ENCODE measurements at places on chromosomes 6 and 20.

- DNase-seq, result no peak
Measured at GRCh38 chr6:100461278-100461916, 3.3 kb downstream of the SIM1 start.

GRCh38 chr20:1225783-1226654 is at the start of gene RAD21L1:
Gene RAD21L1 (plus strand): TSS chr20:1226044. CDS start chr20:1228454, 2,410 bp downstream.
- peak; percentile 87 for DNase-seq

GRCh38 chr6:37106982-37107491 is 62.9 kb upstream of the PIM1 start:
- no peak for DNase-seq

DNA sequence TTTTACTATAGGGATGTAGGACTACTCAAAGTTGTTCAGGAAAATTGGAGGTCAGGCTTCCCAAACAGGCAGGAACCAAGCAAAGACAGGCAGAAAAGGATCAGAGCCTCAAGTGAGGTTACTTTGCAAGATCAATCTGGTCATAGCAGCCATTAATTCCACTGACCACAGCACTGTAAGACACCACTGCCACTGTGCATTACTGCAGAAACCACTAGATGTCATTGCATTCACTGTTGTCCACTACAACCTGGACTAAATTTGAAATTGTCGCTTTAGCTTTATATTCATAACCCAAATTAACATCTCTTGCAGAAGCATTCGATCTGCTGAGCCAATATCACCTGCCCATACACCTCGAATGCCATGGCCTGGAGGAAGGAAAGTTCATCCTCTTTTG is 126.9 kb upstream of the UFL1 start:
- DNase-seq, result no peak

DNA sequence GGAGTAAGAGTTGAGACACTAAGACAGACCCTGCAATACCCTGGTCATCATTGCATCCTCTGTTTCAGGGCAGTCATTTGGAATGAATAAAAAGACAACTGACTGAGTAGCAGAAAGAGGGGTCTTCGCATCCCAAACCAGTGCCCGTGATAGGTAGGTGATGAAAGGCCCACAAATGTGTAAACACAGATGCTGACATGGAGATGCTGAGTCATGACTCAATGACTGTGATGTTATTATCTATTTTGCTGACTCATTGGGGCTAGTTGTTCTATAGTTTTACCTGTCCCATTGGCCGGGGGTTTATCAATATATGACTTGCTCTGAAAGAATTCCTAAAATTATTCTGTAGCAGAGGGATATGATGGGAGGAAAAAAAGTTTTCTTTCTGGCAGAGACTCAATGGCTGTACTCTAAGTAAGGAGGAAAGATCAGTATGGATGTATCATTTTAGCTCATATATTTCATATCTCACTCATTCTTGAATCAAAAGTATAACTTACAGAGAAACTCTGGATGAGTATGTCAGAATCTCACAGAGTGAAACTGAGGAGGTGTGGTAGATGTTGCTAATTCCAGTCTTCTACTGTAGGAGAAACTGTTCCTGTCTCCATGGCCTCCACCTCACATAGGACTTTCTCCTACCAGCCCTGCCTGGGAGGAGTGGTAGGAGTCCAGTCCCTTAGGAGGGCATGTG is 119.9 kb upstream of the PREP start:
- DNase-seq, result no peak

GRCh38 chr20:20369250-20370093 is 1.6 kb downstream of the INSM1 start:
- DNase-seq, result no peak

GRCh38 chr6:145841668-145842067 is 27.1 kb upstream of the FBXO30 start:
- no peak for DNase-seq

DNA sequence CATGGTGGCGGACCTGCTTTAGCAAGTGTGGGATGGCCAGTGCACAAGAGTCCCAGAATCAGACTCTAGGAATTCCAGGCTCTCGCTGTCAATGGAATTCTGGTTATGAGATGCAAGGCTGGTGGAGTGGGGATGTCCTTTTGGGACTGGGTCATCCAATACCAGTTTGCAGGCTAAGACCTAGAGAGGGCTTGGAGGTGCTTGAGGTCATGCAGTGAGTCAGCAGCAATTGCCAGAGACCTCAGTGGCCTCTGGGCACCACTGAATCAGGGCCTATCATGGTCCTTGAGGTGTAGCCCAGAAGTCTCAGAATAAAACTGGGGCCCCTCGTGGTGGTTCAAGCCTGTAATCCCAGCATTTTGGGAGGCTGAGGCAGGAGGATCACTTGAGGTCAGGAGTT is 1.4 kb upstream of the SCRT2 start:
- no peak for DNase-seq

- no peak for DNase-seq
Measured at GRCh38 chr6:156808287-156808686, 31.1 kb downstream of the ARID1B start.

DNA sequence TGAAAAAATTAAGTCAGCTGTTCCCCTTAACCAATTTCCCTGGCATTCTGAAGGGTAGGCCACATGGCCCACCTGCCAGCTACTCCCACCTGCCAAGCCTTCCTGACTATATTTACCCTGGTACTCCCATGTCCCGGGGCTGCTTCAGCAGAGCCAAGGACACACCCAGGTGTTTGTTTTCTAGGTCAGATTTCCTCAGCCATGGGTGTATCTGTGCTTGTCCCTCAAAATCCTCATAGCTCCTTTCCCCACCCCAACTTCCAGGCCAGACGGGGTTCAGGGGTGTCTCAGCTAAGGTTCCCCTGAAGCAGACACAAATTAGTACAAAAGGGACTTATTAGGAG is 139.4 kb upstream of the CDYL start:
- no peak for DNase-seq

- no peak for DNase-seq
Measured at GRCh38 chr6:137452333-137452894, 41.8 kb downstream of the OLIG3 start.

DNA sequence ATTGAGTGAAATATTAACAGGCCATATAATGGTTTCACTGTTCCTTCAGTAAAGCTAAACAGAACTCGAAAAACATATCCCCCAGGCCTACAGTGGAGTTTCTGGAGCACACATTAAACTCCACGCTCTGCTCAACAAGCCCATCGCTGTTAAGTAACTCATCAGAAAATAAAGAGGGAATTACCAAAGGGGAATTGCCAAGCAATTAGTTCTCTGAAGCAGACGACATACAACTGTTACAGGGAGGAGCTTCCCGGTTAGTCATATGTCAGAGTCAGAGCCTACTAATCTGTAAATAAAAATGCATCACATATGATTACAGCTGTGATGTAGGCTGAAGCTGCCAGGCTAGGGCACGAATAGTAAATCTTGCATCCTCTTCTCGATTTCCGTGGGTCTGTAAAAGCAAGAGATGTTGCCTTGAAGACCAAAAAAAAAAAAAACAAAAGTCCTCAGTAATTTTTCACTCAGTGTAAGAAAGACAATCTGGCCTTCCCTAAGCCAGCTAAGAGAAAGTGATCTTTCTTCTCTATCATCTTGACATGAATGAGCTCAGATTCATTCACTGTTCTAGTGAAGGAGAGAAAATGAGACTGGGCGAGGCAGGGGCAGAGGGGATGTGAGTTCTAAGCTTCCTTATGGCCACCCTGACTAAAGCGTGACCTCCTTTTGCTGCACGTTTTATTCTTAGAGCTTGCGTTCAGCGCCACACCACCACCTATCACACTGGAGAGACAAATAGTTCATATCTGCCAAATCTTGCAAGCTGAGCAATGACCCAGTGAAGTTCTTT is 13.8 kb downstream of the ATXN1 start:
- DNase-seq, result no peak

GRCh38 chr6:158762787-158763433 is 56.3 kb downstream of the EZR start:
- DNase-seq, result no peak

DNA sequence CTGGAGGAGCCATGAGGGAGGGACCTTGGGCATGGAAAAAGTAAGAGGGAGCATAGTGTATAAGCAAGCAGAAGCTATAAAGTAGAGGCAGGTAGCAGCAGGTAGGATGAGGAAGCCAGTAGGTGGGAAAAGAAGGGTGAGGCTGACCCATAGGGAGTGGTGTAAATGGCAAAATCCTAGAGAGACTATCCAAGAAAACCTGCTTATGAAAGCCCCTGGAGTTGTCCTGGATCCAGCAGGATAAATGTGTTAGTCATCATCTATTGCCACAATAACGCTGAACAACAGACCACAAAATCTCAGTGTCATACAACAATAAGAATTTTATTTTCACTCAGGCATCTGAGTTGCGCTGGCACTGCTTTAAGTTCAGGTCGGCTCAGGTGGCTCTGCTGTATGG is 30.2 kb downstream of the CHD6 start:
- DNase-seq, result no peak

DNA sequence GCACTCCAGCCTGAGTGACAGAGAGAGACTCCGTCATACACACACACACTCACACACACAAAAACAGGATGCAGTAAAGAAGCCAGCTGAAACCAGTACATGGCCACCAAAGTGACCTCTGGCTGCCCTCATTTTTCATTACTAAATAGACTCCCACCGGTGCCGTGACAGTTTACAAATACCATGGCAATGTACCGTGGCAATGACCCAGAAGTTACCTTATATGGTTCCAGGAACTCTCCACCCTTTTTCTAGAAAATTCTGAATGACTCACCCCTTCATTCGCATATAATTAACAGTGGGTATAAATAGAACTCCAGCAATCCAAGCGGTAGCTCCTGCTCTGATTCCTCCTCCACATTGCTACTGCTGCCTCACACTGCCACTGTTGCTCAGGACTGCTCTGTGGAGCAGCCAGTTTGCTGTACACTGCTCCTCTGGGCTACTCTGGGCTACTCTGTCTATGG is 57.7 kb downstream of the SNX5 start:
- no peak for DNase-seq

- DNase-seq, result no peak
Measured at GRCh38 chr6:168417191-168417590, 23.8 kb upstream of the SMOC2 start.

DNA sequence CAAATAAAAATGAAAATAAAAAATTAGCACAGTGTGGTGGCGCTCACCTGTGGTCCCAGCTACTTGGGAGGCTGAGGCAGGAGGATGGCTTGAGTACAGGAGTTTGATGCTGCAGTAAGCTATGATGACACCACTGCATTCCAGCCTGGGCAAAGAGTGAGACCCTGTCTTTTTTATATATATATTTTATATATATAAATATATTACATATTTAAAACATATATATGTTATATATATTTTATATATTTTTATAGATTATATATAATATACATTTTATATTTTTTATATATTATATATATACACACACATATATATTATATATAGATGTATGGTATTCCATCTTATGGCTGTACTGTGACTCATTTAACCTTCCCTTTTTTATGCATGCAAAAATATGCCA is 87.6 kb upstream of the PMEPA1 start:
- no peak for DNase-seq

- DNase-seq, result no peak
Measured at GRCh38 chr20:47576516-47577033, 74.9 kb downstream of the NCOA3 start.

DNA sequence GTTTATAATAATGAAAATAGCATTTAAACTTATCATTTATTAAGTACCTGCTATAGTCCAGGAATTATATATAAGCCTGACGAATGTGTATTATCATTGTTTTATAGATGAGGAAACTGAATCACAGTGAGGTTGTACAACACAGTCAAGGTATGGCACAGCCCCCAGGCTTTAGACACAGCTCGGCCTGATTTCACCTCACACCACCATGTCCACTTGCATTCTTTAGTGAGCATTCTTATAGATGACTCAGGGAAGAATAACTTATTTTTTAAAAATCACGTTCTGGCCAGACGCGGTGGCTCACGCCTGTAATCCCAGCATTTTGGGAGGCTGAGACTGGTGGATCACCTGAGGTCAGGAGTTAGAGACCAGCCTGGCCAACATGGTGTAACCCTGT is 289.0 kb downstream of the SYNE1 start:
- no peak for DNase-seq

- DNase-seq, result no peak
Measured at GRCh38 chr6:71967436-71967835, 81.1 kb downstream of the RIMS1 start.

GRCh38 chr6:35218021-35218420 is 4.3 kb downstream of the SCUBE3 start:
- DNase-seq, result no peak

GRCh38 chr20:47043086-47043485 is 148.4 kb downstream of the EYA2 start:
- DNase-seq, result no peak

DNA sequence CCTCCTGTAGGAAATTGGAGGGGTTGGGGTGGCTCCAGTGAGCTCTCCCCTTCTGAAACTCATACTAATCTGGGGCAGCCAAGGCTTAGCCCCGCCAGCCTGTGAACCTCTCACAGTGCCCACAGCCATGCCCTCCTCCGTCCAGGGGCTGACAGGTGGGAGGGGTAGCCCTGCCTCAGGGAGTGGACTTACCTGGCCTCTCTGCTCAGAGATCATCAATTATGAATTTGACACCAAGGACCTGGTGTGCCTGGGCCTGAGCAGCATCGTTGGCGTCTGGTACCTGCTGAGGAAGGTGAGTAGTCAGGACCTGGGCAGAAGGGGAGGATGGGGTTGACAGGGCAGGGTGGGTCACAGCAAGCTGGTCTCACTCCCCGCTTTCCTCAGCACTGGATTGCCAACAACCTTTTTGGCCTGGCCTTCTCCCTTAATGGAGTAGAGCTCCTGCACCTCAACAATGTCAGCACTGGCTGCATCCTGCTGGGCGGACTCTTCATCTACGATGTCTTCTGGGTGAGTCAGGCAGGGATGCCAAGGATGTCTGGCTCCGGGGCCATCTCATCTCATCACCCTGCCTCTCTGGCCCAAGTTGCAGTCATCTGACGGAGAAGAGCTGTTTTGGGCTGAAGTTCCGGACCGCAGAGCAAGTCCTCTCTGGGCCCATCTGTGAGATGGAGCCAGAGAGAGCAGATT is 34.7 kb downstream of the HM13 start:
- DNase-seq, result no peak
